Hematopoietic multipotent progenitor cell (in vitro differentiated cells): ENCODE measurements at places on chromosomes 1 and 21. TPM values are rescaled to one million over a fixed set of nuclear protein-coding genes. Genes with fewer than 3 reads are reported as not detected.

KCNH1 gene
- under 0.01 TPM for total RNA-seq

RNU1-3 gene
- under 0.01 TPM for total RNA-seq

TFF3 gene
- not detected for total RNA-seq

GRCh38 chr1:220454155-220454777 lies 73.7 kb upstream of the MARK1 start:
- no peak for DNase-seq

DNA sequence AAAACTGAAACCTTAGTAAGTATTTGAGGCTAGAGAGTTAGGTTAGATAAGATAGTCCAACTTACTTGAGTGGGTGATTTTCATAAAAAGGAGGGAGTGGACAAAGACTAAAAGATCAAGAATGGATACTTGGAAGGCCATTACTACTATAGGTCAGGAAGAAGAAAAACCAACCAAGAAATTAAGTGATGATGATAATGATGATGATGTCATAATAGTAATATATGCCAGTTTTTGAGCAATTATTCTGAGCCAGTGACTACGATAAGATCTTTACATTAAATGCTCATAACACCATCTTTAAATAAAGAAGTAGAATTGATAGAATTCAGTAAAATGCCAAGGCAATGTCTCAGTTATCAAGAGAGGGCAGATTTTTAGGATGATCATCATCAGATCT lies 430.7 kb upstream of the ADAMTS5 start:
- no peak for DNase-seq
